Tibial artery (tissue), 4 donors: ENCODE measurements at places on chromosomes 16 and 17.
A peak's percentile ranks its signal among the peaks of the same experiment; 100 is the strongest.

DNA sequence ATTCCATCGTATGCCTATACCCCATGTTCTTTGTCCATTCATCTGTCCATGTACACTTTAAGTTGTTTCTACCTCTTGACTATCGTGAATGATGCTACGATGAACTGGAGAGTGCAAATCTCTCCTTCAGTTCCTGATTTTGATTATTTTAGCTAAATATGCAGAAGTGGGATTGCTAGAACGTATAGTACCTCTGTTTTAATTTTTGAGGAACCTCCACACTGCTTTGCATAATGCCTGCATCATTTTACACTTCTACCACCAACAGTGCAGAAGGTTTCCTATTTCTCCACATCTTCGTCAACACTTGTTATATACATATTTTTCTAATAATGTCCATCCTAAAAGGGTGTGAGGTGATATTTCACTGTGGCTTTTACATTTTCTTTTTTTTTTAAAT is 43.9 kb downstream of the SDR42E1 start:
- DNase-seq, result no peak

GRCh38 chr16:30473231-30474073 is 910 bp downstream of the ITGAL start:
- no peak for DNase-seq

- peak; percentile 78 for DNase-seq
These were observed 2.1 kb downstream of the COL1A1 start for GRCh38 chr17:50199211-50199802.

DNA sequence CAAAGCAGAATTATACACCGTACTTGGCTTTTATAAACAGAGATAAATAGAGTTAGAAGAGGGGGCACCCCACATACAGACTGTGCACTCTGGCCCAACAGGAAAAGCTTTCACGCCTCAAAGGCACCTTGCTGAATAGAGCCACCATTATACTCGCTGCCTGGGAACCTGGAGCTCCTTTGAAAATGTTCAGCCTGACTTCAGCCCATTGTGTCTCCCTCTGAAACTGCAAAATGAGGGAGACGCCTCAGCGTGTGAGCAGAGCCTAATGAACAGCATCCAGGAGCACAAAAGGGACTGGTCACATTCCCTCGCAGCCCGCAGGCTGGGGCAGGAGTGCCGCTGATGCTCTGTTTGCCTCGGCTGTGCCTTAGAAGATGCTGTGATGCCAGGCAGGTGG is 46.3 kb downstream of the ABCC12 start:
- no peak for DNase-seq

- DNase-seq, result no peak
These were observed 130.8 kb downstream of the TMEM132E start for GRCh38 chr17:34710226-34710625.

DNA sequence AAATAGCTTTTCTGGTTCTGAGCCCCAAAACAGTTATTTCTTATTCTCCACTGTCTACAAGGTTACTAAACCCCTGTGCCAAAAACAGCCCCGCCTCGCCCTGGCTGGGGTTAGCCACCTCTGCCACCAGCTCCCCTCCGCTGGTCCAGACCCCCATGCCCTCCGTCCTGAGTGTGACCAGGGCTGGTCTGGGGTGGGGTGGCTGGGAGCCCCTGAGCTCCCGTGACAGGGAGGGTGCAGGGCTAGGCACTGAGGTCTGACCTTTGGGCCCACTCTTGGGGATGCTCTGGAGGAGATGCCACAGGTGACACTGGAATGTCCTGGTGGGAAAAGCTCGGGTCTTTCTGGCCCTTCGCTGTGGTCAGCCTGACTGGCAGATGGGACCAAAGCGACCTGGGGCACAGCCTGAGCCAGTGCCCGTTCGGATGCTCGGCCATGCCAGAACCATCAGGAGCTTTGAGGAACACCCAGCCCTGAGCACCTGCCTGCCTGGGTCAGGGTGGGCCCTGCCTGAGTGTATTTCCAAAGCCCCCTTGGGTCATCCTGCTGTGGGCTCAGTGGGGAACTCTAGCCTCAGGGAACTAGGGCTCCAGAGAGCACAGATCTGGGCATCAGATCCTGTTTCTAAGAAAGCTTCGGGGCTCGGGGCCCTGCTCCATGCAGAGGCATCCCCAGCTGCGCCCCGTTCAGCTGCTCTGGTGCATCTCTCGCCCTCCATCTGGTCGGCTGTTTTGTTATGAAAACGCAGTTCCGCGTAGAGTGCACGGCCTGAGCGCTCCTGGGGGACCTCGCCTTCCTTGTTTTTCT is 72.1 kb upstream of the GNG13 start:
- DNase-seq, result no peak

- no peak for DNase-seq
These were observed 2.0 kb downstream of the OVCA2 start for GRCh38 chr17:2043785-2044184.

DNA sequence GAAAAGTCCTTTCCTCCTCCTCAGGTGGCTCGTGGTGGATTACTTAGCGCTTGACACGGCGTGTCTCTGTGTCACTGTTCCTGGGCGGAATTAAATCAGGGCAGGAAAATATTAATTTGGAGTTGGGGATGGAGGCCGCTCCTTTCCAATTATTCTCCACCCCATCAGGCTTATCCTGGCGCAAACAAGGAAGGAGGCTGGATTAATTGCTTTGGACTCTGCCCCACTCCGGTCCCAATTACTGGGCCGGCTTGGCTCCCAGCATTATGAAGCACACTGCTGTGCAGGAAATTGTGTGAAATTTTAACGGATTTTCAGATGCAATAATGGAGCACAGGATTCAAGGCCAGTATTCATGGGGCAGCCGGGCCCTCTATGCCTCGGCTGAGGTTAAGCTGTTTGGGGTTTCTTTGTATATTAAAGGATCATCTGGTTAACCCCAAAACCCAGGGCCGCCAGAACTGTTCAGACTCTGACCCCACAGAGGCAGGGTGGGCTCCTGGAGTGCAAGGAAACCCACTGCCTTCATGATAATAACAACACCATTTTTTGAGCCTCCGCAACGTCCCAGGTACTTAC is 87.8 kb downstream of the MRM1 start:
- no peak for DNase-seq

DNA sequence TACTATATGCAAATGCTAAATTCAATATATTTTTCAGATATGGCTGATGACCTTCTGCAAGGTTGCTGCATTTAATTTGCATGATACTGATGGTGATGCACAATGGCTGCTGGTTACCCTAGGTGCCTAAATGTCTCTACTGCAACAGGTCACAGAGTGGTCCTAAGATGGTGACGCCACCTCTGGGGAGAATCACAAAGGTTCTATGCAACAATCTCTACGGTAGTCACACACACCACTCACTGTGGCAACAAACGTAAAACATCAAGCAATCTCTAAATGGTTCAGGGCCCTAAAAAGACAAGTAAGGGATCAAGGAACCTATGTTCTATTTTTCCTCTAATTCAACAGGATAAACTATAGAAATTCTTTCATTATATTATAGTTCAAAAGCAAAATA is 293.3 kb downstream of the CEP112 start:
- no peak for DNase-seq

DNA sequence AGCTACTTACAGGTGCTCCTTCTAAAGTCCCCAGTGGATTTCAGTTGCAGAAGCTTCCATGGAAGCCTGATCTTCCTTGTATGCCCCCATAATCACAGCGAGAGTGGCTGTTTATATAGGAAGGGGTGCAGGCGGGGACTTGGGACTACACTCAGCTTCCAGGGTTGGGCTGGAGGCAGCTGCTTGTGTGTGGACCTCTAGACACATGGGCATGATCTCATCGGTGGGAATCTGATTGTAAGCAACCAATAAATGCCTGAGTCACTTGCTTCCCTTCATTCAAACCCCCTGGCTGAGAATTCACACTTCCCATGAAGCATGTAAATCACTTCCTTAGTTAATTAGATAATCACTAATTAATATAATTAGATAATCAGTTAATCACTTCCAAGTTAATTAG is 1.0 kb upstream of the KRT20 start:
- DNase-seq, result no peak

- peak; percentile 59 for DNase-seq
These were observed 117.7 kb downstream of the ABCC1 start for GRCh38 chr16:16067127-16067526.

GRCh38 chr16:13958474-13958873 is 38.5 kb downstream of the ERCC4 start:
- DNase-seq, result no peak

- DNase-seq, result no peak
These were observed 6.5 kb upstream of the LLGL1 start for GRCh38 chr17:18218756-18219415.

DNA sequence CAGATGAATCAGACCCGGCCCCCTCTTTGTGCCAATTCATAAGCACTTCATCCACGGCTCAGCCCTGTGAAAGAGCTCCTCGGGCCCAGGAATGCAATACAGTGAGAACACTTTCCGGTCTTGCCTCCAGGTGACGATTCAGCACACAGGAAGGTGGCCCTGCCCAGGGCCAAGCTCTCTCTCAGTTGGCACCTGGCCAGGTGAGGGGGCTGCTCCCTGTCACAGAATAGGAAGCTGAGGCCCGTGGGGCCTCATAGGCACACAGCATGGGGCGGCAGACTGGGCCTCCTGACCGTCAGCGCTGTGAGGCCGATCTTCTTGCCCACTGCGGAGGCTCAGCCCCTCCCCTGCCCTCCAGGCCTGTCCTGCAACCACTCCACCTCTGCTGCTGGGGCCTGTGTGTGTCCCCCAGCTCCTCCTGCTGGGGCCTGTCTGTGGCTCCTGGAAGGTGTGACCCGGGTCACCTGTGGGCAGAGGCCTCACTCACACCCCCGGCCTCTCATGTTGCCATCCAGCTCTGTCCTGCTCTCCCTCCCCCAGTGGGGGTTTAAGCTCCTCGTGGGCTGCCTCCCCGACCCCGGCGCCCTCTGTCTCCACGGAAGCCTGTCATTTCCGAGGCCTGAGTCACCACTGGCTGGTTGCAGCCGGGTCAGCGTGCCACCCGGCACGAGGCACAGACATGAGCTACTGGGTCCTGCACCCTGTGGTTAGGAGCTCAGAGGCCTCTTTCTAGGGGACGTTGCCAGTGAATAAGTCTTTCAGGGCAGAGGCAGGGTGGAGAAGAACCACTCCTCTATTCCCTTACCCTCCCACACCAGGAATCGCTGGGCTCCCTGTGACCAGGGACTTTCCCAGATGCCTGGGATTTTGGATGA is 114.4 kb downstream of the SEC14L1 start:
- peak; percentile 79 for DNase-seq

GRCh38 chr17:27802033-27802432 is 1.7 kb upstream of the NOS2 start:
- no peak for DNase-seq

- DNase-seq, result no peak
These were observed 6.5 kb upstream of the DHX40 start for GRCh38 chr17:59558953-59559352.

DNA sequence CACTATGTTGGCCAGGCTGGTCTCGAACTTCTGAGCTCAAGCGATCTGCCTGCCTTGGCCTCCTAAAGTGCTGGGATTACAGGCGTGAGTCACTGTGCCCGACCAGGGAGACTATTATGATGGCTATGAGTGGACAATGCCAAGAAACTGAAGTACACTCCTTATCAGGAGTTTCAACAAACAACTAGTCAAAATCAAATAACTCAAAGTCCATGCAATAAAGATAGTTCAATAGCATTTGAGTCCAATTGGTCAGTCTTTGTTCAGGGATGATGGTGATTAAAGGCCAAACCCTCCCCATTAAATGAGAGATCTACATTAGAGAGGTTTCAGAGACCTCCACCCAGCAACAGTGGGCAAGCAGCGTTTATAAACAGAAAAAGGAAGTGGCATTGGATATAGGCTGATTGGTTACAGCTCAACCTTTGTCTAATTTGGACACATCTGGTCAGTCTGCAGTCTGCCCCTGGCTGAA is 8.0 kb downstream of the CHST5 start:
- no peak for DNase-seq

- DNase-seq, result no peak
These were observed 32.6 kb downstream of the WNT9B start for GRCh38 chr17:46883871-46884520.

- no peak for DNase-seq
These were observed 33.3 kb upstream of the METTL9 start for GRCh38 chr16:21565861-21566669.

DNA sequence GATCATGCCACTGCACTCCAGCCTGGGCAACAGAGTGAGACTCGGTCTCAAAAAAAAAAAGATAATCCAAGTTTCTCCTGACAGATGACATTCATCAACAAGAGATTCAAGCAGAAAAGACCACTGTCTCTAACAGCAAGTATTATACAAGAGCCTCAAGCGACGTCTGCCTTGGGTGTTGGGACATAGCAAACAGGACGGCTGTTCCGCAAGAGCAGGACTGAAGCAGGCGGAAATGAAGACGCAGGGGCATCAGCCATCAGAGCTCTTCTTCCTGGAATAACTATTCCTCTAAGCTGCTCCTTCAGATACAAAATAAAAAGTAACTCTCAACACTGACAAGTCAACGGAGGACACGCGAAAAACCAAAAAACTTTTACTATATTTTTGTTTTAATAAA is 54.0 kb downstream of the ANKRD11 start:
- DNase-seq, result no peak

DNA sequence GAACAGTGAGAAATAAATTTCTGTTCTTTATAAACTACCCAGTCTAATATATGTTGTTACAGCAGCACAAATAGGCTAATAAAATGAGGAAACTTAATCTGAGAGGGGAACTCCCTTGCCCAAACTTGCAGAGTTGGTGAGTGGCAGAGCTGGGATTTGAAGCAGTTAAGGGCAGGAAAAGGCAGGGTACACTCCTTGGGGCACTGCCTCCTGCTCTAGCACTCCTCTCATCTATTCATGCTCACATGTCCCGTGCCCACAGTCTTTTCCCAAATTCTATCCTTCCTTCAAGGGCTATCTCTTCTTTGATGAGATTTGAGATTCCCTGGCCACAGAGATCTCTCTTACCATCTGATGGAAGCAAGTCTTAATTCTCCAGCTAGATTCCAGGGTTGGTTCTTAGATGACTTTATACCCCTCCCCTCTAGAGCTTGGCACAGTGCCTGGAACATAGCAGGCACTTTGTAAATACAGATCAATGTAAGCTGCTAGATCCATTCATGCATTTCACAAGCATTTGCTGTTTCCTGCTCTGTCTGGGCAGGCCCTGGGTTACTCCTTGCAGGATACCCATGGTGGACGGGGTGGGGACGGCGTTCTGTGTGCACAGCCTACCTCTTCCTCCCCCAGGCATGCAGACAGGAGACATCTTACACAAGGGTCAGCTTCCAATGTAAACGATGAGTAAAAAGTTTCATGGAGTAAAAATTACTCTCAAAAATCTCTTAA is 39.2 kb upstream of the ABCC12 start:
- DNase-seq, result no peak

- DNase-seq, result no peak
These were observed 4.5 kb upstream of the RMI2 start for GRCh38 chr16:11340710-11341109.

GRCh38 chr17:41404024-41404671 is 6.7 kb upstream of the KRT31 start:
- no peak for DNase-seq

GRCh38 chr17:37219876-37220606 is 155.7 kb upstream of the C17orf78 start:
- no peak for DNase-seq

DNA sequence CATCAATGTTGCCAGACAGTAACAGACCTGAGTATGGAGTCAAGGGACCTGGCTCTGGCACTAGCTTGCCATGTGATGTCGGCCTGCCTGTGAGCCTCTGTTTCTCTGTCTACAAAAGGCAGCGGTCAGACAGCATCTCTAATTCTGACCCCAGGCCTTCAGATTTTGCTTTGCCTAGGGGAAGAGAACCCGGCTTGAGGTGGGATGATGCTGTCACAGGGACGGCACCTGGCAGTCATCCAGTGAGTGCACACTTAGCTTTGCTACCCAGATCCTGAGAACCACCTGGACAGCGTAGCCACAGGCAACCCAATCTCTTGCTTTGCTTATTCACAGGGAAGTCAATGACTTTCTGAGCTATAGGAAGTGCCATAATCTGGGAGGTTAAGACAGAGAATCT is 135.2 kb upstream of the SALL1 start:
- no peak for DNase-seq
